ENCODE measurements at places on chromosomes 3 and 15.

DNA sequence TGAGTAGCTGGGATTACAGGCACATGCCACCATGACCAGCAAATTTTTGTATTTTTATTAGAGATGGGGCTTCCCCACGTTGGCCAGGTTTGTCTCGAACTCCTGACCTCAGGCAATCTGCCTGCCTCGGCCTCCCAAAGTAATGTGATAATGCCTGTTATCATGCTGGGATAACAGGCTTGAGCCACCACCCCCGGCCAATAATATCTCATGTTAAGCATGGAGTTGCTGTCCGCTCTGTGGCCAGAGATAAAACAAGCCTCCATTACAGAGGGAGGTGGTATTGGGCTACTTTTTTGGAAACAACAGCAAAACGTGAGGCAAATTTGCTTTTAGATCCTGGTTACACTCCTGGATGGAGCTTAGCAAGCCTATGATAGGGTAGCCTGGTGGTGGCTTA is 32.9 kb upstream of the ALG1L2 start:
- DNase-seq, result no peak

DNA sequence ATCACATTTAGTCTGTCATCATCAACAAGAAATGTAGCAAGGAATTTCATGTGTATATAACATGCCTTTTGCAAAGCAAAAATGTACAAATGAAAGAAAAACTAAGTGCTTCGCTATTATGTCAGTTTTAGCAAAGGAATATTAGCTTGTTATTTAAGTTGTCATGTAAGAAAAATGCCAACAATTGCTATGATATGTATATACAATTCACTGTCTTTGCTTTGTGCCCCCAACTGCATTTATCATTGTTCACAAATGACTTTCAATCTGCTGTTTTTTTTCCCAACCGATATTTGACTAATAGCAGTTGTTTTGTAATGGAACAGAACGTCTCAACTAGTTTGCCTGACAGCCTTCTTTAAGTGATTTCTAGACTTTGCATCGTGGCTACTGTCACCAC is 207.1 kb downstream of the ROBO1 start:
- no peak for DNase-seq

DNA sequence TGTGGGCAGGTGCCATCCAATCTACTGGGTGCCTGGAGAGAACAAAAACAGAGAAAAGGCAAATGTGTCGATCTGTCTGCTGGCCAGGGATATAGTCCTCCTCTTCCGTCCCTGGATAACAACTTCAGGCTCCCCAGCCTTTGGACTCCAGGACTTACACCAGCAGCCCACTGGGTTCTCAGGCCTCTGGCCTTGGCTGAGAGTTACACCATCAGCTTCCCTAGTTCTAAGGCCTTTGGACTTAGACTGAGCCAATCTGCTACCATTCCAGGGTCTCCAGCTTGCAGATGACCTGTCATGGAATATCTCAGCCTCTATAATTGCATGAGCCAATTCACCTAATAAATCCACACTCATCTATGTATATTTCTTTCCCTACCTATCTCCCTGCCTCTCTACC is 460.9 kb upstream of the ADAMTS9 start:
- DNase-seq, result no peak

DNA sequence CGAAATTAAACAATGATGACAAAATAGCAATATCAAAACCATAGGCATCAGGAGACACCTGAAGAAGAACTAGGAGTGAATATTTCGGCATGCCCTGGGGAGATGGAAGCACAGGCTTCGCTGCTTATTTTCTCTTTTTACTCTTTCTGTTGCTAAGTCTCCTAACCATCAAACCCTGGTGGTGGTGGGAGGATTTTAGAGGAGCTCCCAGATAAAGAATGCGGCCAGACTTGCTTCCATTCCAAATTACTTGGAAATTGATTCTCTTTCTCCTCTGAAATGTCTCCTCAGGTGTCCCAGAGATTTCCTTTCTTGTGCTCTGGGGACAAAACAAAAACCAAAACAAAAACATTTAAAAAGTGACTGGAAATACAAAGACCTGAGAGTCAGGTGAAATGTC is 243.0 kb downstream of the KBTBD8 start:
- no peak for DNase-seq

DNA sequence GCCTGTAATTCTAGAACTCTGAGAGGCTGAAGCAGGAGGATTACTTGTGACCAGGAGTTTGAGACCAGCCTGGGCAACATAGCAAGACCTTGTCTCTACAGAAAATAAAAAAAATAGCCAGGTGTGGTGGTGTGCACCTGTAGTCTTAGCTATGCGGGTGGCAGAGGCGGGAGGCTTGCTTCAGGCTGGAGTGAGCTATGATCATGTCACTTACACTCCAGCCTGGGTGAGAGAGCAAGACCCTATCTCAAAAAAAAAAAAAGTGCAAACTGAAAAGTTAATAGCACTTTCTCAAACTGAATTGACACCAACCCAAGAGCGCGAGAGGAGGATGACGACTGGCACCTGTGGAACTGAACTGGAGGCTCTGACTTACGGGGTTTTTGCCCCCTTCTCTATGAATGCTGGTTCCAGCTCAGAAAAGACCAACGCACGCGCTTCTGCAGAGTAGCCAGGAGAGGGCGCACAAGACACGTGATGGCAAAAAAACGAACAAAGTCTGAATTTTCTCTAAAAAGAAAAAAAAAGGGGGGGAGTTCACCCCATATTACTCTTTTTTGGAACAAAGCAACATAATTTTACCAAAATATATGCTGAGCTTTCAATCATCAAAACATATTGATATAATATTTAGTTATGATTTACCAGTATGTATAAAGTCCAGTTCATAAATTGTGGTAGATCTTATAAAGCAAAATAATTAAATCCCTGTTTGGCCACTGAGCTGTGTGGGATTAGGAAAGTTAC is 23.7 kb downstream of the CFAP92 start:
- DNase-seq, result peak; percentile 54

DNA sequence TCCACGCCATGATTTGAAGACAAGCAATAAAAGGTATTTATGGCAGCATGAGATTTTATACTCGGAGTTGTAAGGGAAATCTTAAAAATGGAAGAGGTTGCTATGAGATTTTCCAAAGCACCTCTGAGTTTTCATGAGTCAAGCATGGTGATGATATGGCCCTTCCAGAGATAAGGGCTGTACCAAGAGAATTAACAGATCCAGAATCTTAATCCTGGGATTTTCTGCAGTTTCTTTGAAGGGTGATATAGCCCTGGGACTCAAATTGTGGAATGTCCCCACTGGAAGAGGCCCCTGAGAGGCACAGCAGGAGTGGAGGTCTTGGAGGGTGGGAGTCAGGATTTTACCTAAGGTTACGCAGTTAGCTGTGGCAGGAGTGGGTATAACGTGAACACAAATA is 243.3 kb downstream of the ZNF621 start:
- DNase-seq, result no peak

DNA sequence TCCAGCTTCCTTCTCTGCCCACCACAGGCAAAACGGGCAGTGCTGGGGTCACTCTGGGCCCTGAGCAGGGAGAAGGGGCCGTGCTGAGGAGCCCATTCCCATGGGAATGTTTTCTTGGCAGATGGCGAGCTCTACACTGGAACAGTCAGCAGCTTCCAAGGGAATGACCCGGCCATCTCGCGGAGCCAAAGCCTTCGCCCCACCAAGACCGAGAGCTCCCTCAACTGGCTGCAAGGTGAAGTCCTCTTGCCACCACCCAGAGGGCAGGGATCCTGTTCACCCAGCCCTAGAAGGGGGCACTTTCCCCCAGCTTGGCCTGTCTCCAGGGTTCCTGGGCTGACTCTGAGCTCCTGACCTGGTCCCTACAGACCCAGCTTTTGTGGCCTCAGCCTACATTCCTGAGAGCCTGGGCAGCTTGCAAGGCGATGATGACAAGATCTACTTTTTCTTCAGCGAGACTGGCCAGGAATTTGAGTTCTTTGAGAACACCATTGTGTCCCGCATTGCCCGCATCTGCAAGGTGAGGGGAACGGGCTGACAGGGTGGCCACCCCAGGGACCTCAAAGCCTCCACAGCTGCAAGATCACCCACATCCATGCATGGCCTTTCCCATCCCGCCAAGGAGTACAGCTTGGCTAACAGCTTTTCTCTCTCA is 12.4 kb downstream of the CIB1 start:
- peak; percentile 85 for DNase-seq

DNA sequence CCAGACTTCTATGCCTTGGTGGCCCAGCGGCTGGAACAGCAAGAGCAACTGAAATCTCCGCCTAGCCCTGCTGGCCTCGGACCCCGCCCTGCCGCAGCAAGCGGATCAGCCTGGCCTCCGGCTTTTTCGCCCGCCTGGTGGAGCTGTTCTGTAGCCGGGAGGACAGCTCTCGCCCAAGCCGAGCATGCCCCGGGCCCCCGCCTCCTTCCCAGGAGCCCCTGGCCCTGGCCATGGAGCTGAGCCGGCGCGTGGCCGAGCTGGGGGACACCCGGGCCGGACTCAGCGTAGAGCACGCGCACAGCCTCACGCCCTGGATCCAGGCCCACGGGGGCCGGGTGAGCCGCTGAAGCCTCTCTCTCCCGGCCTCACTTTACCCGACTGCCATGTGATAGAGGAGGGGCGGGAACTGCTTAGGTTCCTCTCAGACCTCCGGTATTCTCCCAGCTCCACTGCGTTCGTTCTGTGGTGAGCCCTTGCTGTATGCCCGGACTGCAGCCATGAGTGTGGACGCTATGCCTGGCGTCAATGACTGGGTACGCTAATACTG is 24.1 kb upstream of the MRPL3 start:
- DNase-seq, result peak; percentile 51

DNA sequence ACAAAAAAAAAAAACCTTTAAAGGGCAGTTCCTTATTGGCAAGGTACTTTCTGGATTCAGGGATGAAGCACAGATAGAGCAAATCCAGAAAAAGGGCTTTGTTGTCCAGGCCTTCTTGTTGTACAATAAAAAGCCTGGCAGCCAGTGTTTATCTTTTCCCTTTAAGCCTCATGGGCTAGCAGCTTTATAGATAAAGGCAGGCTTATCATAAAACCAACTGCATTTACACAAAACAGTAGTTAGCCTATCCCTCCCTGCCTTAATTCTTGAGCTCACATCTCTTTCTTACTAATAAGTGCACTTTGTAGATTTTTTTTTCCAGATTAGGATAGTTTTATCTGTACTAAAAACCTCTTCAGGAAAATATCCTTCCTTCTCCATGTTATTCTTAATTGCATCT is 662.8 kb upstream of the CCDC54 start:
- no peak for DNase-seq

DNA sequence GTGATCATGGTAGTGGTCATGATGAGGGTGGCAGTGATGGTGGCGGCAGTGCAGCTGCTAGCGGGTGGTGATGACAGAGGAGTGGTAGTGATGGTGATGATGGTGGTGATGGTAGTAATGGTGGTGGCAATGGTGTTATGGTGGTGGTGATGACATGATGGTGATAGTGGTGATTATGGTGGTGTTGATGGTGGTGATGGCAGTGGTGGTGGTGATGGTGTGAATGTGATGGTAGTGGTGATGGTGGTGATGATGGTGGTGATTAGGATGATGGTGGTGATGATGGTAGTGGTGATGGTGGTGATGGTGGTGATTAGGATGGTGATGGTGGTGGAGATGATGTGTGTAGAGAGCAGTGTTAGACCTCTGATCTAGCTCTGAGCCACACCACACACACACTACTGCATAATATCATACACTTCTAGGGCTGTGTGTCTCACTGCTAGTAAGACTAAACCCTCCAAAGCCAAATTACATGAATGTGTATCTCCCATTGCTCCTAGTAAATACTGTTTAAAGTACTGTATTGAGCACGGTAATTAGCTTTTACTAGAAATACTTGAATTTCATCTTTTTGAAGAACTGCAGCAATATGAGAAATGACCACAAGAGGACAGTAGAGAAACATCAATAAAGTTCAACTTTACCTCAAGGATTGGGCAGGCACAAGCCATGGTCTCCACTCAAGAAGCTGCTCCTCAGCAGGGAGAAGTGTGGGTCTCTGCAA is 28.8 kb downstream of the TMED3 start:
- peak; percentile 65 for DNase-seq

- DNase-seq, result no peak
These were observed 12.6 kb downstream of the DUSP7 start for GRCh38 chr3:52043750-52044149.

GRCh38 chr3:65569845-65570405 is 468.8 kb downstream of the MAGI1 start:
- no peak for DNase-seq

DNA sequence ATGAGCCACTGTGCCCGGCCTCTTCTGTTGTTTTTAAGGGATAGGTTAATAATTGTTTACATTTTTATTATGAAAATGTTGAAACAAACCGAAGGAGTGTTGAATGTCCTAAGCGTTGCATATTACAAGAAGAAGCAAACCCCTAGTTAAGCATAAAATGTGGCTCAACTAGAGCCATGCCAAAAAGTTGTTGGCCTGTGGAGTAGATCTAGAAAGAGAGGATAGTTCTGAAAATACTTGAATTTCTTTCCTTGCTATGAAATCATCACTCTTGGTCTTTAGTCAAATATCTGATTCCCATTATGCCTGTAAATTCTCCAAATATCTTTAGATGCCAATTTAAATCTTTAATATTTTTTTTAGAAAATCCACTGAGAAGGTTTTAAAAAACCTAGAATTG is 12.8 kb downstream of the RBP2 start:
- no peak for DNase-seq

DNA sequence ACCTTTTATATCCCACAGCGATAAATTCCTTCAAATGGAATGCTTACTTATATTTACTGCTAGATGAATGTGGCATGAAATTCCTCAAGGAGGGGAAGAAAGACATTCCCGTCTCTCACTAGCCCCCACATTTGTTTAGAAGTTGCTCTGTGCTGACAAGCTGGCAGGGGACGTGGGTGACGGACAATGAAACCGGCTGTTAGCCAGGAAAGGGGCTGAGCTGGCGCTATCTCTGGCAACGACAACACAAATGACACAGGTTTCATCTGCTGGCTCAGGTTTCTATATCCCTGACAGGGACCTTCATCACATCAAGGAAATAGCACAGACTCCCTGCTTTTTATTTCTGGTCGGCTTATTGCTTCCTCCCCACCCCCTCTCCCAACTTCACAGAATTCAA is 15.8 kb downstream of the RUVBL1 start:
- no peak for DNase-seq

- DNase-seq, result peak; percentile 73
These were observed 129.0 kb downstream of the RPL22L1 start for GRCh38 chr3:170740726-170741591.

DNA sequence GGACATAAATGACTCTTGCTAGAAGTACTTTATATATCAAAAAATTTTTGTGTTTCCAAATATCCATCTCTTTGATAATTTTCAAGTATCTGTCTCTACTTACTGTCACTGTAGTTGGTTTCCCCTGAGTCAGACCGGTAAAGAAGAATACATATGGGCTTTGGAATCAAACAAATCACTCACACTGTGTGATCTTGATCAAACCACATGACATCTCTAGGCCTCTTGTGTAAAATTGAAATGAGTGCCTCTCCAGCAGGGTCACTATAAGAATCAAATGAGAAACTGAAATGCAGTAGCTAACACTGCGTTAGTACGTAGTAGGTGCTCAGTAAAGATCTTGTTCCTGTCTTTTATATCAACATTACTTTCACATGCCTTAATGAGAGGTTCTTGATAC is 314.6 kb upstream of the STT3B start:
- DNase-seq, result no peak

DNA sequence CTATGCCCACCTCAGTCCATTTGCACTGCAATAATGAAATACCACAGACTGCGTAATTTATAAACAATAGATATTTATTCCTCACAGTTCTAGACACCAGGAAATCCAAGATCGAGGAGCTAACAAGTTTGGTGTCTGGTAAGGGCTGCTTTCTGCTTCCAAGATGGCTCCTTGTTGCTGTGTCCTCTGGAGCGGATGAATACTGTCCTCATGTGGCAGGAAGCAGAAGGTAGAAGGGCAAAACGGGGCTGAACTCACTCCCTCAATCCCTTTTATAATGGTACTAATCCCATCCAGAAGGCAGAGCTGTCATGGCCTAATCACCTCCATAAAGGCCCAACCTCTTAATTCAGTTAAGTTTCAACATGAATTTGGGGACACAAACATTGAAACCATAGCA is 75.3 kb downstream of the P2RY1 start:
- no peak for DNase-seq
